Stimulated activated CD8-positive, alpha-beta memory T cell treated with anti-CD3 and anti-CD28 coated beads, Interleukin-4, amount 100 ng/mL, for 1 hour (primary cell): ENCODE measurements at places on chromosomes 4 and X.

DNA sequence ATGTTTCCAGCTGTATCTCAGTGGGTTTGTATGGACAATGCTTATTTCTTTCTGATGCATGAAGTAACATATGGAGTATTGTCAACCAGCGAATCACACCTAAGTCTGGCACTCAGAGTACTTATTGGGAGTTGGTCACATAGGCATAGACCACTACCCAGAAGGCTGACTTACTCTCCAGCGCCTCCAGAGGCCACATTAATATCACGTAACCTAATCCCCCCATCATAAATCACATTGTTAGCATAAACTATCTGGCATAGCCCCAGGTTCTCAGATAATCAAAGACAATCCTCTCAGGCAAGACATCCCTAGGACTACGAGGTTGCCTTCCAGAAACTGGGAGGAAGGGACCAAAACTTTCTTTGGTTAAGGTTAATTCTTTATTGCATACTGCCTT is 560.5 kb upstream of the PABPC4L start:
- DNase-seq: no peak

DNA sequence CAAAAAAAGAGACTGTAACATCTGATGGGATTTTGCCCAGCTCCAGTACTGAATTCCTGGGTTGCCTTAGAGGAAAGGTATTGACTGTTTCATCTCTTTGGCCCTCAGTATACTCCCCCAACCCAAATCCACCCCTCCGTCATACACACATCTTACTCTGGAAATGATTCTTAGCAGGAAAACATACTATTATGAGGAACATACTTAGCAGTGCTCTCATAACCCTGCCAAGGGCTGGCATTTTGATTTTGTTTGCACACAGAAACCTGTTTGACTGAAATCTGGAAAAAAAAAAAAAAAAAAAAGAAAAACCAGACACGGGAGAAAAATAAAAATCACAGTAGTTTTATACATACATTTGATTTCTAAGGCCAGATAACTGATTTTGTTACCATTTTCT is 19.4 kb upstream of the AR start:
- no peak for DNase-seq

- DNase-seq: no peak
These were observed 52.0 kb upstream of the IL13RA1 start for GRCh38 chrX:118675326-118675965.

DNA sequence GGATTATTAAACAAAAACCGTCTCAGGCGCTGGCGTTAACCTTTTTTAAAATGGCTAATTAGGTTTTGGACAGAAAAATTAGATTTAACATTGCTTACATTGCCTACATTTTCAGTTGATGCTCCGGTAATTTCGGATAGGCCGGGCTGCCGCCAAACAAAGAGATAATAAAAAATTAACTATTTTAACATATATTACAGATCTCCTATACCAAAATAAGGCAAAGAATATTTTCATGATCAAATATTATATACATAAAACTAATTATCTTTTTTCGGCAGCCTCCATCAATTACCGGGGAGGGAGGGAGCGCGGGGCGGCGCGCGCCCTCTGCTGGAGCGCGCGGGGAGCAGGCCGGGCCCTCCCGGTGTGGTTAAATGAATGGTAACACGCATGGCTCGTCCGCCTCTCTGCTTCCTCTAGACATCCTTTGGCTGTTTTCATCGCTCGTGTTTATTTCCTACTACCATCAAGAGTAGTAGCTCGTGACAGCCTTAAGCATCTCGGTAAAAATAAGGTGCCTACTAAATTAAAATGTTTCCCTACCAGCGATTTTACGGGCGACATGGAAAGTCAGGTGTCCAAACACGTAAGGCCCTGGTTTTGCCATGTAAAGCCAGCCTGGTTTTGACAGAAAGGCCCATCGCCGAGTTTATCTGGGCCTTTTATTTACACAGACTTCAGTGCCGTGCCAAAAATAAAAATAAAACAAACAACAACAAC is 52.4 kb upstream of the TMEM33 start:
- peak; percentile 11 for DNase-seq

DNA sequence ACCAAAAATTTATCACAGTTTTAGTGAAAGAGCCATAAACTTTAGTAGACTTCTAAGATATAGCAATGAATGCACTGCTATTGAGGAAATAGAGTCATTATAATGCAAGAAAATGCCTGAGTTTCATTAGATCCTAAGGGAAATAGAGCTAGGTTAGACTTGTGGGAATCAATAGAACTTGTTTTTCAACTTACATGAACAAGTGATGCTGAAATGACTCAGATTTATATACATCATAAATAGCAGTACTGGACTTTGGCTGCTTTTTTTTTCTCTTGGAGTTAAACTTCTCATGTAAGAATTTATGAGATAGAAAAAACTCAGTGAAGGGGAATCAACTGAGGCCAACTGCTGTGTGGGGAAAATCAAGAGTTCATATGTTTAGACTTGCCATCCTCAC is 216.5 kb upstream of the AADAT start:
- DNase-seq: no peak

GRCh38 chr4:87019898-87020297 is 85.1 kb downstream of the AFF1 start:
- no peak for DNase-seq

- DNase-seq: no peak
These were observed 83.2 kb downstream of the RBM47 start for GRCh38 chr4:40546506-40546905.

GRCh38 chr4:188658958-188659522 is 519.8 kb downstream of the TRIML1 start:
- DNase-seq: no peak

GRCh38 chr4:1347410-1347864 is 429 bp downstream of the UVSSA start:
- DNase-seq: no peak

DNA sequence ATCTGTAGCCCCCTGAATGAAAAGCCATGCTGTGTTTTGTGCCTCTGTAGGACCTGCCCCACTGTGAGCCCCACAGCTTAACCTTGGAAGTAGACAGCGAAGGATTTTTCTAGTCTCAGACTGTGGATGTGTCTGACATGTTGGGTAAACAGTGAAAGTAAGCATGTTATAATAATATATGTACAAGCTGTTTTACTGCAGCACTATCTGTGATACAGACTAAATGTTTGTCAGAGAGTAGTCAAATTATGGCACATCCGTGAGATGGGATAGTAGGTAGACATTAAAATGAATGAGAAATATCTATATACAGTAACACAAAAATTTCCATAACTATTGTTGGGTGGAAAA is 381.2 kb upstream of the NR3C2 start:
- no peak for DNase-seq

DNA sequence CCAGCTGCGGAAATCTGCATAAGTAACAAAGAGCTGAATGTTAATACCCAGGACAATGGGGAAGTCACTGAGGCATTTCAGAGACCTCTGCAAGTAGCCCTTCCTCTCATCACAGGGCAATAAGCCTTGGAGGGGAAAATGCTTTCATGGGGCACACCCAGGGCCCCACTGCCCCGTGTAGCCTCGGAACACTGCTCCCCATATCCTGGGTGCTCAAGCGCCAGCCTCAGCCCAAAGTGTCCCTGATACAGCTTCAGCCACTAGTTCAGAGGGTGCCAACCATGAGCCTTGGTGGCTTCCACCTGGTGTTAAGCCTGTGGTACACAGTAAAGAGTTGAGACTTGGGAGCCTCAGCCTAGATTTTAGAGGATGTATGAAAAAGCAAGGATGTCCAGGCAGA is 402.8 kb upstream of the CXorf51A start:
- no peak for DNase-seq

DNA sequence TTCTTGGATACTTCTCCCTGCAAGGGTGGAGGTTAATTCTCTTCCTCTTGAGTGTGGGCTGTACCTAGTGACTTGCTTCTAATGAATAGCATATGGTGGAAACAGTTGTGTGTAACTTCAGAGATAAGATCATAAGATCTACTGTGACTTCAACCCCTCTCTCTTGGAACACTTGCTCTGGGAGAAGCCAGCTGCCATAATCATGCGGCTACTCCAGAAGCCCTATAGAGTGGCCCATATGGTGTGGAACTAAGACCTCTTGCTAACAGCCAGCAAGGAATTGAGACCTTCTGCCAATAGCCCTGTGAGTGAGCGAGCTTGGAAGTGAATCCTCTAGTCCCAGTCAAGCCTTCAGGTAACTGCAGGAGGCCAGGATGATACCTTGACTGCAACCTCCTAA is 81.1 kb downstream of the RBMX2 start:
- no peak for DNase-seq

- no peak for DNase-seq
These were observed 10.6 kb downstream of the NYX start for GRCh38 chrX:41457613-41458192.

- no peak for DNase-seq
These were observed 215.6 kb upstream of the PPARGC1A start for GRCh38 chr4:24105327-24106038.

GRCh38 chrX:6026980-6027379 is 201.7 kb downstream of the NLGN4X start:
- no peak for DNase-seq

- DNase-seq: no peak
These were observed 42.5 kb upstream of the LEF1 start for GRCh38 chr4:108210989-108211835.
